ENCODE measurements at places on chromosomes 5 and 9.
A peak's percentile ranks its signal among the peaks of the same experiment; 100 is the strongest.

- peak; percentile 40 for DNase-seq
Measured at GRCh38 chr9:133609311-133610098, at the start of gene FAM163B. FAM163B (minus strand) TSS chr9:133609389; CDS start chr9:133580223, 29,166 bp downstream.

- peak; percentile 56 for DNase-seq
Measured at GRCh38 chr5:141650851-141651727, at the start of gene FCHSD1. FCHSD1 (minus strand) TSS chr5:141651418; CDS start chr5:141651368, 50 bp downstream.

DNA sequence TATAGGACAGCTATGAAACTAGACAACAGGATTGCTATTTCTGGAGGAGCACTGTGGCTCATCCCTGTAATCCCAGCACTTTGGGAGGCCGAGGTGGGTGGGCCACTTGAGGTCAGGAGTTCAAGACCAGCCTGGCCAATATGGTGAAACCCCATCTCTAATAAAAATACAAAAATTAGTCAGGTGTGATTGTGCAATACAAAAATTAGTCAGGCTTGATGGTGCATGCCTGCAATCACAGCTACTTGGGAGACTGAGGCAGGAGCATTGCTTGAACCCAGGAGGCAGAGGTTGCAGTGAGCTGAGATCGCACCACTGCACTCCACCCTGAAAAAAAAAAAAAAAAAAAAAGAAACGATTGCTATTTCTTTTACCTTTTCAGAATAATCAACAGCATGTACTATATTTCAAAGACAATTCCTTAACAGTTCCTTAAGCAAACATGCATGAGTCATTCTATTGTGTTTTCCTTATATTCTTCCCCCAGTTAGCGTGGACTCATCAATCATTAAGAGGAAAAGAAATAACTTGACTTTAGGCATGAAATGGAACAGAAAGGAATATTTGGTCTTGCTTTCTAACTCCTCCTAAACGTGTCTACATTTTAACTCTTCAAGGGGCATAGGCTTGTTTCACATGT, 162.6 kb downstream of the TAF11L14 start:
- DNase-seq, result no peak

DNA sequence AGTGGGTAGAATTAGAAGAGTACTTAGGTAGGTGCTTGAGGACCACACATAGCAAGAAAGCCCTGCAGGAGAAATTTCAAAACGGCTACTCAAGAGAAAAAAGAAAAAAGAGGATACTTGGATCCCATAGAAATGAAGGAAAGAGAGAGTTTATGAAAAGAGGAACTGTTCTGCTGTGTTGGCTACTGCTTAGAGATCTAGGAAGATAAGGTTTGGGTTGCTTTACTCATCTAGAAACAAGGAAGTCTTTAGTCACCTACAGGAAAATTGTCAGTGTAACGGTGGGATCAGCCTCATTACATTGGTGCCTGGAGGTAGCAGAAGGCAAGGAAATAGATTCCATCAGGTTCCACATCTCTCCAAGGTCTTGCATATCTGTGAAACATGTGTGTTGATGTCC, 14.8 kb upstream of the C5orf46 start:
- DNase-seq, result no peak

GRCh38 chr9:89522959-89523285, 25.0 kb upstream of the SEMA4D start:
- no peak for DNase-seq

DNA sequence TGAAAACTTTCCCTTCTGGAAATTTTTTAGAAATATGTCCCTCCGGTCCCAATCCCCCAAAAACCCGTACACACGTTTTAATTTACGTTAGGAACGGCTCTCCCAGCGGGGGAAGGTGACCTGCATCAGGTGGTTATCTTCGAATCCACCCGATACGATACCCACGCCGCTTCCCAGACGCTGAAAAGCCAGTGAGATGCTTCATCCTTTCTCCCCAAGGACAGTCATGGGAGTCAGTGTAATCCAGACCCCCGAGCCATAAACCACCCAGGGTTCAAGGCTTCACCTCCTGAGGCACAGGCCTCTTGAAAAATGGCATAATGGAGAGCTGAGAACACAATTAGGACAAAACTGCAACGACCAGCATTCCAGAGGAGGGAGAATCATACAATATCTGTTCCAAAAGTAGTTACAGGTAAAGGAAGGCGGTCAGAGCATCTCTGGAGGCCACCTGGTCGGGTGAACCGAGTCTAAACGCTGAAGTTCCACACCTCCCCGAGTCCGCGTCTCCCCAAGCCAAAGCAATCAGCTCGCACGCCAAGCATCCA, 857 bp downstream of the FAM169A start:
- no peak for DNase-seq

DNA sequence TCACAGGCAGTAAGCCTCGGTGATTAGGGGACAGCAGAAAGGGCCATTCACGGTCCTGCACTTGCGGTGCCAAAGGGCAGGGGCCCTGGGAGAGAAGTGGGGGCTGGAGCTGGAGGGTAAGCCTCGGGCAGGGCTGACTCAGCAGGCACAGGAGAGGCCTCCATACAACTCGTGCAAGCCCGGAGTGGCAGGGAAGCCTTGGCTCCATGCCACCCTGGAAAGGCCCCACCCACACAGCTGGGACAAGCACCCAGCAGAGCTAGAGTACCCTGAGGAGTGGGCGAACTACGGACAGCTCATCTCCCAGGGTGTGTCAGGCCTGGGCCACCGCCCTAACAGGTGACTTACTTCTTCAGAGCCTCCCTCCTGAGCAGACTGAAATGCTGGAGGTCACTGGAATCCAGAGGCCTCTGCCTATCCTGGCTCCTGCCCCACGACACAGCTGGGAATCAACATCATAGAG, 5.6 kb upstream of the CAMK2A start:
- no peak for DNase-seq

DNA sequence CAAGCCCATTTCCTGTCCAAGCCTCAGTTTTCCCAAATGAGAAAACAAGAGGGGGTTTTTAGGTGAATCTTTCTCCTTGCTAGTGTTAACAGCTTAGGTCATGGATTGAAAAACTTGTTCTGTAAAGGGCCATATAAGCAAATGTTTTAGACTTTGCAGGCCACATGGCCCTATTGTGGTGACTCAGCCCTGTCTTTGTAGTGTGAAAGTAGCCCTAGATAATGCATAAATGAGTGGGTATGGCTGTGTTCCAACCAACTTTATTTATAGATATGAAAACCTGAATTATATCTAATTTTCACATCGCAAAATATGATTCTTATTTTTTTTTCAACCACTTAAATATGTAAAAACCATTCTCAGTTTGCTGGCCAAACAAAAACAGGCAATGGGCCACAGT, 6.9 kb upstream of the BARX1 start:
- no peak for DNase-seq

GRCh38 chr5:138952962-138953361, 77.8 kb upstream of the LRRTM2 start:
- peak; percentile 73 for DNase-seq

GRCh38 chr5:157761690-157762621, 18.4 kb downstream of the LSM11 start:
- DNase-seq, result peak; percentile 60

GRCh38 chr5:72561148-72561972, 54.1 kb upstream of the ZNF366 start:
- DNase-seq, result no peak

GRCh38 chr9:2459756-2460155, 161.8 kb upstream of the VLDLR start:
- DNase-seq, result no peak

DNA sequence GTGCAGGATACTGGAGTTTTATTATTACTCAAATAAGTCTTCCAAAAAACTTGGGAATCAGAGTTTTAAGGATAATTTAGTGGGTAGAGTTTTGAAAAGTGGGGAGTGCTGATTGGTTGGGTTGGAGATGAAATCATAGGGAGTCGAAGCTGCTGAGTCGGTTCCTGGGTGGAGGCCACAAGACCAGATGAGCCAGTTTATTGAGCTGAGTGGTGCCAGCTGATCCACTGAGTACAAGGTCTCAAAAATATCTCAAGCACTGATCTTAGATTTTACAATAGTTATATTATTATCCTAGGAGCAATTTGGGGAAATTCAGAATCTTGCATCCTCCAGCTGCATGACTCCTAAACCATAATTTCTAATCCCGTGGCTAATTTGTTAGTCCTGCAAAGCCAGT, 804.9 kb upstream of the SEMA6A start:
- DNase-seq, result no peak

- DNase-seq, result no peak
Measured at GRCh38 chr9:88661759-88662158, 126.8 kb downstream of the NXNL2 start.

GRCh38 chr9:75505654-75506053, 384.8 kb upstream of the PCSK5 start:
- DNase-seq, result no peak

DNA sequence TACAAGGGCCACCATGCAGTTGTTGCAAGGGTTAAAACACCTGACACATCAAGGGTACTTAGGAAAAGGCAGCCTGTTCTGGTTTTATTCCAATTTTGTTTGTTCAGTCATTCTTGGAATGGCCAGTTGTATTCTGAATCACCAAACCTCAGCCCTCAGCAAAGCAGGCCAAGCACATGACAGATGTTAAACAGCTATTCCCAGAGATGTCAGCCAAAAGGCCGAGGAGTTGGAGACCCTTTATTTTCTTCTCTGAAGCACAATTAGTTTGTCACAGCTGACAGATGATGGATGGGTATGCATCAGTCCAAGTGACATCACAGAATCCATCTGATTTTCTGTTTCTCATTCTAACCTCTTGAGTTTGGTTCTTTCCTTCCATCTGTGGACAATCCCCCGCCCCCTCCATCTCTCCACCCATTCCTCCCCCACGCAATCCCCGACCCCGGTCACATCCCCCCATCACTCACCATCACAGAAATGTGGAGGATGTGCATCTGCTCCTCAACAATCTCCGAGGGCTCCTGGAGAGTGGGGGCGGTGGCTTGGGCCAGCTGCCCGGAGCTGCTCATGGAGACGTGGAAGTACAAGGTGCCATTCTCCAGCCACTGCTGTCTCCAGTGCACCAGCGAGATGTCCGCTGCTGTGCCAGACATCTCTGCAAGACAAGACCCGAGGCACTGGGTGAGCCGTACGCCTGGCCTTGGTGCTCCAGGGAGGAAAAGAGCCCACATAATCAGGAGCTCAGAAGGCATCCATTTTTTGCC, 123.8 kb downstream of the ASTN2 start:
- DNase-seq, result peak; percentile 27

- DNase-seq, result no peak
Measured at GRCh38 chr9:121634329-121635261, 16.8 kb upstream of the DAB2IP start.

- DNase-seq, result no peak
Measured at GRCh38 chr9:131366761-131367401, 27.0 kb upstream of the PRRC2B start.

DNA sequence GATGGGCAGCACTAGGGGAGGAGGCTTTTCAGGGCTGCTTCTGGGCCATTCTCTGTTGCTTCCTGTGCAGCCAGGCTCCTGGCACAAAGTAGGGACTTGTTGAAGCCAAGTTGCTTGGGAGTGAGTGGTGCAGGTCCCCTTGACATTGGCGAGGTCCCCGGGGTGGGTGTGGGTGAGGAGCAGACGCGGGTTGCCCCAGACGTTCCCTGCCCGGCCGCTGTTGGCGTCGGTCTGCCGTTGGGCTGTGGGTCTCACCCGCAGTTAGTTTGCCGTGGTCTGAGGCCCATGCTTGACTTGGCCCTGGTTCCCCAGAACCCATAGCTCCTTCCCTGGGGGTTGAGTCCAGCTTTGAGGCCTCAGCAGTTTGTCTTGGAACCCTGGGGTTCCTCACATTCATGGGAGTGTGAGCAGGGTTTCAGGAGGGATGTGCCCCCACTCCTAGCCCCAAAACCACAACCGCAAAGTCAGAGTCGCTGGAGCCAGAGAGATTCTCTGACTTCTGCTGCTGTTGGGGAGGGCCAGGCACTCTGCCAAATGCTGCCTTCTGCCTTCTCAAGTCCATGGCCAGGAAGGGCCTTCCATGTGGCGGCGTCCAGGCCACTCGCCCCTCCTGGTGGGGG, 77.5 kb downstream of the RXRA start:
- DNase-seq, result no peak

DNA sequence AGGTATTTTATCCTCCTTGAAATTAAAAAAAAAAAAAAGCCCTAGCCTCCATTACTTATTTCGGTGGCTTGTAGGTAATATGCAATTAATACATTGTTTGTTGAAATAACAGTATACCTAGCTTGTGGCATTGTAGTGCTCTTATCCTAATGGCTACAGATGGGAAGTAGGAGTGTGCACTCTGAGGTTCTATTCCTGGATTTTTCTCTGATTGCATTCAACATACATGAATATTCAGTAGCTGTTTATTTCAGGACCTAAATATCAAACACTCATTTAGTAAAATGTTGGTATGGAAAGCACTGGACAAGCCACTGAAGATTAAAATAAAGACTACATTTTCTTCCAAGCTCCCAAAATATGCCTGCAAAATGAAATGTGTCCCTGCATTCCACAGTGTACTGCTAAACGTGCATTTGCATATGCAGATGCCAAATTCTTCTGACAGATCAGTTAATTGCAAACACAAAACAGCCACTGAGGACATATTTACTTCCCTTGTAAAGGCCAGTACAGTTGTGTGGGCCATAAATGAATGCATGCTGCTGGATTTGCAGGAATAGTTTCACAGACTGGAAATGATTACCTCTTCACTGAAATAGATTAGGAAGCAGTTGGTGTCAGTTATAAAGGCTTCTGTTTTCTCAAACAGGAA, 826.1 kb downstream of the PRELID2 start:
- no peak for DNase-seq

DNA sequence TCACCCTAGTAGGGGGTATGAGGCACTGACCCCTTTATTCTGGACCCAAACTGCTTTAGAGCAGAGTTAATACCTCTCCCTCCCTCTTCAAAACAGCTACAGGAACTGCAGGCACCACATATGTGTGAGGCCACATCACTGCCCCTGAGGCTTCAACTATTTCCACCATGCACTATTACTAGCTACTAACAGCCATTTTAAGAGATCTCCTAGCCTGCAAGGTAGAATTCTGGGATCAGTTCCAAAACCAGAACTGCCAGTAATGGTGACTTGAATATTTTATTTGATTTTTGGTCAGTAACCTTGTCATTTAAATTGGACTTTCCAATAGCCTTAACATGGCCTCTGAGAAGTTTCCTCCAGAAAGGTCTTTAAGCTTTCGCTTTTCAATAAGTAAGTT, 55.3 kb upstream of the FSD1L start:
- no peak for DNase-seq

GRCh38 chr5:72478684-72479083, 28.5 kb downstream of the ZNF366 start:
- DNase-seq, result no peak

DNA sequence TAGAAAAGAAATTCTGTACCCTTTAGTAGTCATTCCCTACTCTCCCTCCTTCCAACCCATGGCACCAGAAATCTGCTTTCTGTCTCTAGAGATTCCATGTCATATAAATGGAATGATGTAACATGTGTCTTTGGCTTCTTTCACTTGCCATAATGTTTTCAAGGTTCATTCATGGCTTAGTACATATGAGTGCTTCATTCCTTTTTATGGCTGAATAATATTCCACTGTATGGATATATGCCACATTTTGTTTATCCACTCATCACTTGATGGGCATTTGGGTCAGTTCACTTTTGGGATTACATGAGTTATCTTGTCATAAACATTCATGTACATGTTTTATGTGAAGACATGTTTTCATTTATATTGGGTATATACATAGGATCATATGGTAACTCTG, 19.4 kb downstream of the POLR3G start:
- no peak for DNase-seq

- no peak for DNase-seq
Measured at GRCh38 chr9:111605041-111605559, 5.7 kb upstream of the PTGR1 start.

- no peak for DNase-seq
Measured at GRCh38 chr5:122831984-122832383, 13.4 kb upstream of the SNX24 start.

GRCh38 chr9:16321461-16322119, 548.9 kb downstream of the BNC2 start:
- no peak for DNase-seq

- DNase-seq, result no peak
Measured at GRCh38 chr5:156947925-156948324, 15.1 kb downstream of the TIMD4 start.

All from NCI-H2029 (cell line).